ENCODE measurements at places on chromosomes 6 and 20.

- no peak for DNase-seq
Measured at GRCh38 chr6:166927240-166927934, 29.0 kb downstream of the RNASET2 start.

GRCh38 chr6:83756565-83756964, 47.7 kb upstream of the SNAP91 start:
- DNase-seq = no peak

DNA sequence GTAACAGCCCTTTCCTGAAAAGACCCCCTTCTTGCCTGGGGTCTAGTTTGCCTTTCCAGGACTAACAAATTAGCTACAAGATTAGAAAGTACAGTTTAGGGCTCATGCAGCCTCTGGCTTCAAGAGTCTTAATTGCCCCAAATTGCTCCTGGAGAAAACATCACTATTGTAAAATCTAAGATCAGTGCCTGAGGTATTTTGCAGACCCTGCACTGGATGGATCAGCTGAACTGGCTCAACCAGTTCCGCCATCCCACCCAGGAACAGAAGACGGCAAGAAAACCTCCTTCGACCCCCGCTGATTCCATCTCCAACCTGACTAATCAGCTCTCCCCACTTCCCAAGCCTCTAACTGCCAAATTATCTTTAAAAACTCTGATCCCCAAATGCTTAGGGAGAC, 236.5 kb upstream of the KCNG1 start:
- DNase-seq = no peak

DNA sequence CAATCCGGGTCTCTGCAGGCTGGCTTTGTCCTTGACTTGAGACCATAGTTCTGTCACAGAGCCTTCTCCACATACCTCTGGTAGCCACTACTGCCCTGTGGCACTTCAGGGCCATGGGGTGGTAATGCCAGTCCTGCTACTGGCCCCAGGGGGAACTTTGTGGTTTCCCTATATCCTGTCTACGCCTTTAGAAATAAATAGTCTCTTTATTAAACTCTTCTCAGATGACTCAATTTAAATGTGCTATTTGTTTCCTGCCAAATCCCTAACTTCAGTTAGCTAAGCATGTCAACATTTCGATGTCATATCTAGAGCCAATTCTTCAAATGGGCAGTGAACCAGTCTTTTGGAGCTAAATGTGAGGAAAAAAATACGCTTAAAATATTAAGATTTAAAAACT, 60.1 kb downstream of the SEL1L2 start:
- no peak for DNase-seq

GRCh38 chr6:124557873-124558272, 404.4 kb upstream of the RNF217 start:
- no peak for DNase-seq

DNA sequence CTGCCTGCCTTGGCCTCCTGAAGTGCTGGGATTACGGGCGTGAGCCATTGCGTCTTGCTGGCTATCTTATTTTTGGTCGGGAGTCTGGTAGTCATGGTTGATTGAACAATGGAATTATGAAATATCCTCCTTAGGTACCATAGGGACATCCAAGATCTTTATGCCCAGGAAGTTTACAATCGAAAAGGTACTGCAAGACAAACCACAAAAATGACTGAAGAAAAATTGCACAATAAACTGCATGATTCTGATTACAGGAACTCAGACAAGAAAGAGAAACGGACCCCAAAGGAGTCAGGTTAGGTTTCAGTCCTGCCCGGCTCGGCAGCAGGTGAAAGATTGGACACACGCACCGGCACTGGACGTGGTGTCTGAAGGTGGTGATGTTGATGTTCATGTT, 5.3 kb downstream of the SLC26A8 start:
- no peak for DNase-seq

DNA sequence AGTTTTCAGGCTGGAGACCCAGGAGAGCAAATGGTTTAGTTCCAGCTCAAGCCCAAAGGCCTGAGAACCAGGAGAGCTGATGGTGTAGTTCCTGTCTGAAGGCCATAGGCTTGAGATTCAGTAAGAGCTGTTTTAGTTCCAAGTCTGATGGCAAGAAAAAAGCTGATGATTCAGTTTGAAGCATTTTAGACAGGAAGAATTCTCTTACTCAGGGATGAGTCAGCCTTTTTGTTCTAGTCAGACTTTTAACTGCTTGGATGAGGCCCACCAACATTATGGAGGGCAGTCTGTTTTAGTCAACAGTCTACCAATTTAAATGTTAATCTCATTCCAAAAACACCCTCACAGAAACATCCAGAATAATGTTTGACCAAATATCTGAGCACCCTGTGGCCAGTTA, 2.5 kb downstream of the ZSCAN26 start:
- no peak for DNase-seq

DNA sequence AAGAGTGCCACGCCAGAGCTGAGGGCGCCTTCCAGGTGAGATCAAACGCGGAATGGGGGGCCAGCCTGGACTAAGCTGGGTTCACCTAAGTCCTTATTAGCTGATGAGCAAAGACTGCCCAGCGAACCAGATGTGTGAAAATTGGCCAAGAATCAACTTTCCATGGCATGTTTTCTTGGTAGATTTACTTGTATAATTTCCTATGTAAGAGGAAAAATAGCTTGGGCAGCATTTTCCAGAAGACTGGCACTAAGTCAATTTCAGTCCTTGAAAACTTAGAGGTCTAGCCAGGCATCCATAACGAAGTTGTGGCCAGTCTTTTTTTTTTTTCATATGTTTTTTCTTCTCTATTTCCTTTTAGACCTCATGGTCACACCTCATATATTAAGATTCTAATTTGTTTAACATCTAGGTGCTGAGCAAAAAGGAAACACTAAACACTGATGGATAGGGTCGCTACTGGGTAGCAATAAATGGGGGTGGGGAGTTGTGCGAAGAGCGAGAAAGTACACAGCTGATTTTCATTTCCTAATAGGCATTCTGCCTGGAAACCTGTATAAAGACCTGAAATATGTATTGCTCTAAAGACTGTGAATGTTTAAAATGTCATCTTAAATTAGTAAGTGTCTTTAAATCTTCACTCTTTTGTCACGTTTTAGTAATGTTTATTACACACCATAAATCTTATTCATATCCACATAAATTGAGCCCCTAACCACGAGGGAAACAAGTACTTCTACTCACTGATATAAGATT, 188.8 kb downstream of the CD83 start:
- DNase-seq = no peak

DNA sequence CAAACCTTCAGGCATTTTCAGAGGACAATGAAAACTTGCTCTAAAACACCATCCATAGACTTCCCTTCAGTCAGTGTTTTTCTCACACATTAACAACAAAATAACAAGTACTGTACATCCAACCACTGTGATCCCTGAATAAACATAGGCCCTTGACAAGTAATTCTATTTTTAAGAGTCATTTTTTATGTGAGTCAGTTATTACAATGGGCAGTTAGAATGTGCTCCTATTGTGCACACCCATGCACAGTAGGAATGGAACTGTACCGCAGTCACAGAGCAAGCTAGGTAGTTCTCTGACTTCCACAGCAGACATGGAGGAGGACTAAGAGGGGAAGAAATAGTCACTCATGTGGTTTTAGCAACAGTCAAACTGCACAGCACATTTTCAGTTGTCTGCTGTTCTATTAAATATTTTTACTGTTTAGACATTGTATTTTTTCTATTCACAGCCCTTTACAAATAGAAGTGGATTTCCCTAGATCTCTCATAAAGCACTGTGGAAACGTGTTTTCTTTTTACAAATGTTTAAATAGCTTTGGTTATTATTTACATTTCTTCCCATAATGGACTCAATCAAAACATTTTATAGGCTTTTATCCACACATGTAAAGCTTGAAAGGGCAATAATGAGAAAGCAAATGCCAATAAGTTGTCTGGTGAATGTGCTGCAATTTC, 100.4 kb downstream of the JAG1 start:
- DNase-seq = no peak

DNA sequence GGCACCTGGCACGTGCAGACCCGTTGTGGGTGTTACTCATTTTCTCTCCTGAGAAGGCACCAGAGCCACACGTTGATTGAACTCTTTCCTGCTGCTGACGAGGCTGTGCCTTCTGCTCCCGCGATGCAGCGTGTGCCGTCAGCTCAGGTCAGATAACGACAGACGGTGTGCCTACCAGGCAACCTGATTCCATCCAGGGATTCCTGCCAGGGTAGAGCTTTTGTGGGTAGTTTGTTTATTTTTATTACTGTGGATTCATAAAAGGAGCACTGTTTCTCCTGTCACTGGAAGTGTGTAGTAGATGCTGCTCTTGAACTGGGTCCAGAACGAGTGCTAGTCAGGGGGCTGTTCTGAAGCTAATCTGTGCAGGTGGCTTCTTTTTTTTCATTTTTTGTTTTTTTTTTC, 20.7 kb downstream of the PRPF6 start:
- no peak for DNase-seq

DNA sequence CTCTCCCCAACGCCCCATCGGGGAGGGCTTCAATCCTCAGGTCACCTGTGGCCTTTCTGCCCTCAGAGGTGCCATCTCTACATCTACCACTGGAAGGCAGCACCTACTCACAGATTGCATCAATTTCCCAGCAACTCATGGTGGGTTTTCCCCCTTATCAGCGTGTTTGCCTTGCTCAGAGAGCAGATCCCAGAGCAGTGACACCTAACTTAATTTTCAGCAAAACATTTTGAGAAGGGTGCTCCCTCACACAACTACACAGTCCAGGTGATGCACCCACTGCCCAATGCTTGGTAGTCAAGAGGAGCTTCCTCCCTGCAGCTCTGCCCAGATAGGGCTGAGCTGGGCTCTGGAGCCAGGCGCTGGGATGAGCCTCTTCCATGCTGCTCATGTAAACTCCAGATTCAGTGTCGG, 48.2 kb downstream of the PLG start:
- no peak for DNase-seq
